Ascending aorta (tissue), 2 donors: ENCODE measurements at places on chromosomes 3 and 15.

DNA sequence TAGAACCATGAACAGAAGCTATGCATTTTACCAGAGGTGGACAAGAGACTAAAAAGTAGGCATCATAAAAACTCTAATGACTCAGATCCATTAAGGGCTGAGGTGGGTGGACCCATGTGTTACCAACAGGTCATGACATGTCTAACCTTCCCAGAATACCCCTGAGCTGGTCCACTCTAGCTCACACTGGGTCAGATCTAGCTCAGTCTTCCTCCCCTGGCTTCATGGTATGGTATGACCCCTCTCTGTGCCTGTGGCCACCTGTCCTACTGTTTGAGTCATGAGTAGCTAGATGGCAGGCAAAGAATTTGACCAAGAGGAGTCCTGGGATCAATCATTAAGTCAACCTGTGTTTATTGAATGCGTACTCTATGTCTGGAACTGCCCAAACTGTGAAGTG is 340.4 kb downstream of the EPHB1 start:
- no peak for DNase-seq

- DNase-seq = peak; percentile 42
Measured at GRCh38 chr3:122974764-122975162, 52.8 kb downstream of the SEMA5B start.

- DNase-seq = no peak
Measured at GRCh38 chr3:123110976-123111615, 44.3 kb downstream of the PDIA5 start.

DNA sequence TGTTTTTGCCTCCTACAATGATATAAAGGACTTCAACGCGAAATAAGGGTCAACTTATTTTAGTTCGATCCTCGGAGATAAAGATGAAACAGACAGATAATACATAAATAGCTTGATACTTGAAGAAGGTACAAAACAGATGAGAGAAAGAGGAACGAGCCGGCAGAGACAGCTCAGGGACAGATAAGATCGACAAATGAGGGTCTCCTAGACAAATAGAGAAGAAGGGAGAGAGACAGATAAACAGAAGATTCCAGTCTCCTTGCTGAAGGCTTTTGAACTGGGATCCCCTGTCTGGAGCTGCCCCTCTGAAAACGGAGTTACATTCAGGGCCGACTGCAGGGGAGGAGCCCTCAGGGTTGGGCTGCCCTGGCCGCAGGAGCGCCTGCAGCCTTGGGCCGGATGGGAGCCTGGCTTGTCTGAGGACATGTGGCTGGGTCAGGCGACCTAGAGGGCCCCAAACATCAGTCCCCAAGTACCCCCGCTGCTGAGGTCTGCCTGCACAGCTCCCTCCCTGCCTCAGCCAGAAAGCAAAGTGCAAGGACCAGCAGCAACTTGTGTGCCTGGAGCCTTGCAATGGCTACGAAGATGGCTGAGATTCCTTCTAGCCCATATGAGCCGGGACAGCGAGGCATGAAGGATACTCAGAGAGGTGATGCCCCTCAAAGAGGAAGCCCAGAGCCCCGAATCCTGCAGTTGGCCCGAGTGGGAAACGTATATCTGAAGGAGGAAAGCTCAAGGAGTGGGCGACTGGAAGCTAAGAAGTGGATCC is 926 bp upstream of the SKOR1 start:
- DNase-seq = no peak

- DNase-seq = no peak
Measured at GRCh38 chr15:56053046-56053400, 59.6 kb upstream of the NEDD4 start.

- no peak for DNase-seq
Measured at GRCh38 chr15:63308947-63309346, 31.5 kb downstream of the APH1B start.
